ENCODE measurements at places on chromosomes 3 and 15.

DNA sequence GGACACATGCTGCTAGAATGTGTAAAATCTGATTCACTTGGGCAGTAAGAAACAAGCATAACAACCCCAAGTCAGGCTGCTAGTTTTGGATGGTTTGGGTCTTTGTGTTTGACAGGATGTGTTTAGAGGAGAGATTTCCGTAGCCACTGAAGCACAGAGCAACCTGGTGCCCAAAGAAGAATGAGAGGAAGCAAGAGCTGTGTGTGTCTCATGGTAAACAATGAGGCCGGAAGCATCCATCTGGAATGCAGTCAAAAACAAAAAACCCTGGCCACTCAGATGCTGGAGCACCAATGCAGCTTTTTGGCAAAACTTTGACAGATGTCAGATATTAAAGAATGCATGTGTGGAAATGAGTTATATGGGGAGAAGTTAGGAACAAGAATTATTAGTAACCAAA is 39.4 kb upstream of the SNRK start:
- no peak for DNase-seq

GRCh38 chr3:69510481-69511030 is 124.7 kb upstream of the FRMD4B start:
- no peak for DNase-seq

DNA sequence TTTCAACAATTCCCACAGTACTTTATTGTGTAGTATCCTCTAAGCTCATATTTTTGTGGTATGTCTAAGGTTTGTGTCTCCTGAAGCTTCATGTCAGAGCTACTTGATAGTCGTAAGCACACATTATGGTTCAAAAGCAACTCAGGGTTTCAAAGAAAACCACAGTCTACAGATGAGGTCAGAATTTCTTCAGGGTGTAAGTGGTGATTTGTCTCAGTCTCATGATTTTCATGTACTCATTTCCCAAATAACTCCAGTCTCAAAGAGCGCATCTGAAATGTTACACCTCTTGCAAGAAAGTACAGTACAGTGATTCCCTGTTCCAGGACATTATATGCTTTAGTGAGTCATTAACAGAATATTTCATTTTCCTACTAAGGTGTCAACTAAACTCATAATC is 47.5 kb upstream of the SSR3 start:
- DNase-seq, result no peak

DNA sequence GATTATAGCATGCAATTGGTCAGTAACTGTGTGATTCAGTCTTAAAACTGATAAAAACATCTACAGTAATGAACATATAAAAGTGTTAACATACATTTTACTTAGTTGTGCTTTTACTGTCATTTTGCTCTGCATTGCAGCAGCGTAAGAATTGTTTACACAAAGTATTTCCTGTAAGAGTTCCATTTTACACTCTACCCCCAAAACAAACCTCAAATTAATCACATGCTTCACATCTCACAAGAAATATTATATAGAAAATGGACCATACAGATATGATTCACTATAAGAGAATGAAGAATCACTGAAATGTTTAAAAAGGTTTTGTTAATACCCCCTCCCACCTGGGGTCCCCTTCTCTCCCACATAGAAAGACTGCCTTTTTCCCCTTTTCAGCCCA is 225.9 kb upstream of the LRRN1 start:
- DNase-seq, result no peak

GRCh38 chr15:76174654-76175053 is 114.9 kb downstream of the TMEM266 start:
- no peak for DNase-seq

- no peak for DNase-seq
Measured at GRCh38 chr3:24315971-24316370, 178.7 kb downstream of the THRB start.

GRCh38 chr15:58498821-58499580 is 67.2 kb downstream of the LIPC start:
- peak; percentile 10 for DNase-seq

- DNase-seq, result no peak
Measured at GRCh38 chr3:149705416-149705815, 46.9 kb downstream of the COMMD2 start.

DNA sequence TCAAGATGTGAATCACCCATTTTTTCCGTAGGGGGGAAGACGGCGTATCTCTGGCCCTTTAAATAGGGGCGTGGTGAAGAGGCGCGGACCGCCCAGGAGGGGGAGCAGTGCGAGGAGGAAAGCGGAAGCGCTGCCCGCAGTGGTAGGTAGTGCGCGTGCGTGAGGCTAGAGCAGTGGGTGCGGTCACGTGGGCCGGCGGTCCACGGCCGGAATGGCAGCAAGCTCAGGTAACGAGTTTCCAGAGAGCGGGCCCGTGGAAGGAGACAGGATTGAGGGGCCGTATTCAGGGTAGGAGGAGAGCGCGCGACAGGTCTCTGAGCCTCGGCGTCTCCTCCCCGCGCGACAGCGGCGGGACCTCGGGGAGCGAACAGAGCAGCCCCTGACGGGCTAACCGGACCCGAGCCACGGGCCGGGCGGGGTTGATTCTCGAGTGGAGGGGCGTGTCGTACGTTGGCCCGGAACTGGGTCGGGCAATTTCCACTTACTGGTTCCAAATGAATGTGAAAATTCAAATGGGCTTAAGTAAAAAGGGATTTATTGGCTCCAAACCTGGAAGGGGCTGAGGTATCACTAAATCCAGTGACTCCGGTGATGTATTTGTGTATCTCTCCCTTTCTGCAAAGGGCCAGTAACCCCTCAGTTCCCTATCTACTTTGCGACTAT is at the start of gene VPS8:
Gene VPS8, plus strand, starts transcription at position 168 of the 663 bp plus-strand sequence. CDS start 12,467 bp downstream, outside the sequence.
- DNase-seq, result peak; percentile 96

DNA sequence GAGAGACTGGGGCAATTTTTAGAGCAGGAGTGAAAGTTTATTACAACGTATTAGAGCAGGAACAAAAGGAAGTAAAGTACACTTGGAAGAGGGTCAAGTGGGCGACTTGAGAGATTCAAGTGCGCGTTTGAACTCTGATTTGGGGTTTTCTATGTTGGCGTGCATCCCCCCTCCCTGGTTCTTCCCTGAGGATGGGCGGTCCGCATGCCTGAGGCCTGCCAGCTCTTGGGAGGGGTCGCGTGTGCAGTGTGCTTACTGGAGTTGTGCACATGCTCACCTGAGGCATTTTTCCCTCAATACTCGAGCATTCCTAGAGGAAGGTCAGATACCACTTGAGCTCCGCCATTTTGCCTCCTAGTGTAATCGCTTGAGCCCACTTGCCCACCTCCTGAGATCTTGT is 10.4 kb upstream of the CHAC1 start:
- peak; percentile 10 for DNase-seq

DNA sequence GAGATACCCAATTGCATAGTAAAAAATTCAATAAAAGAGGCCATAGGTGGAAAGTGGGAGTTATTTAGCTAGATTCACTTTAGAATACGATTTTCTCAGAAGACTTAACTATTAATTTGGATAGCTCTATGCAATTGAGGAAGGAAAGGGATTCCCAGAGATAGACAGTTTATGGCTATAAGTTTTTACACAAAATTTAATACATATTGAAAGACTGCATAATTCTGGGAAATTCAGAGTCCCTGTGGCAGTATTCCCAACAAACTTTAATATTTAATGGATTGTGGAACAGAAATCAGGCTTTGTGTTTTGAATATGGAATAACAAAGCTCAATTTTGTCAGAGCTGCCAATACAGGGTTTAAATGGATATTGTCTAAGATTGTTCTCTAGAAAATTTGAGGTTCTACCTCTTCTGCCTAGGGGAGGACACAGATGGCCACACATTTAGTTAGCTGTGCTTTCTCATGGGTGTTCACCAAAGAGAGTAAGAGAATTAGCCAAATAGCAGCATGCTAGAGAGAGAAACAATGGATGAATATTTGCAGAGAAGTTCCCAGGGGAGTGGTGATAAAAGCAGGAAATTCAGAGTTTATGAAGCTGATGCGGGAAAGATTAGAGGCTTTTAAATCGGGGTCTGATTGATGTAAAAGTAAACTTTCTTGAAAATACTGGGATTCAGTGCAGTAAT is 8.5 kb downstream of the ISL2 start:
- no peak for DNase-seq

- DNase-seq, result no peak
Measured at GRCh38 chr3:105222568-105223093, 144.1 kb upstream of the ALCAM start.

- no peak for DNase-seq
Measured at GRCh38 chr3:176974279-176974678, 223.0 kb downstream of the TBL1XR1 start.

DNA sequence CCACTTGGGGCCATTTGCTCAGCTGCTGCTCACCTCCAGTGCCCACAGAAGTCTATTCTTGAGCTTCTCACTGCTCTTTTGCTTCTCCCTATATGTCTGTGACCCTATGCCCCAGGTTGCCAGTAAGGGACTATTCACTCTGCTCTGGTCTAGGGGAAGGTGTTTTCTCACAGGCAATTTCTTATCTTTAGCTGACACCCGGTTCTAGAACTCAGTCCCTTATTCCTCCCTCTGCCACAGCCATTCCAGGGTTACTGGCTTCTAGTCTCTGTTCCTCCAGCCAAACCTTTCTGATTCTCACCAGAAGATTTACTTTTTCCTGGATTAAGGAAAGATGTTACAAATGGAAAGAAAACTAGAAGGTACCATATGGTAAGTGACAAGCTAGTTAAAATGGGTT is 574.0 kb downstream of the NTRK3 start:
- DNase-seq, result no peak

GRCh38 chr3:8313560-8314267 is 187.9 kb upstream of the LMCD1 start:
- no peak for DNase-seq

GRCh38 chr15:84791763-84792162 is 25.4 kb upstream of the ALPK3 start:
- DNase-seq, result no peak

DNA sequence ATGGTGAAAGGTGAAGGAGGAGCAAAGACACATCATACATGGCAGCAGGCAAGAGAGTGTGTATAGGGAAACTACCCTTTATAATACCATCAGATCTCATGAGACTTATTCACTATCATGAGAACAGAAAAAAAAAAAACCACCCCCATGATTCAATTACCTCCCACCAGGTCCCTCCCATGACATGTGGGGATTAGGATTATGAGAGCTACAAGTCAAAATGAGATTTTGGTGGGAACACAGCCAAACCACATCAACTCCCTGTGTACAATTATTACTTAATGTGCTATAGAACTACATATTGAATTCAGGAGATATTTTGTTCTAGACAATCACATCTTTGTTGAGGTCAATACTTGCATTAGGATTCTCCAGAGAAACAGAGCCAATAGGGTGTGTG is 313.4 kb downstream of the CNTN6 start:
- no peak for DNase-seq

GRCh38 chr15:41333026-41333562 is 413 bp downstream of the NUSAP1 start:
- DNase-seq, result peak; percentile 40

- DNase-seq, result no peak
Measured at GRCh38 chr3:197336348-197336747, 37.9 kb upstream of the DLG1 start.

DNA sequence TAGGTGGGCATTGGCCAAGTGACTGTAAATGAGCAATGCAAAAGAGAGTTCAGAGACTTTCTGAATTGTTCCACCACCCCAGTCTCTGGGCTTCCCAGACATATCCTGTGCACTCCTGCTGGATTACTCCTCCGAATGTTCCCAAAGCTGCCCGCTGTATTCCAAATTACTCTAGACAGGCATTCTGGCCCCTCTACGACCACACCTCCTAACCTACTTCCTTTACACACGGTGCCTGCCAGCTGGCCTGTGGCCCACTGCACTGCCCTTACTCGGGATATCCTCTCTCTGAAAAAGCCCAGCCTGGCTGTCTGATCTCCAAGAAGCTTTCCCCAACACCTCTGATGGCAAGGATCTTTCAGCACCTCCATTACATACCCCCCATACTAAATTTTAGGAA is 66.6 kb downstream of the DUT start:
- no peak for DNase-seq

GRCh38 chr3:196555295-196555694 is 13.1 kb downstream of the WDR53 start:
- no peak for DNase-seq

GRCh38 chr15:70033109-70033508 is 64.6 kb downstream of the TLE3 start:
- no peak for DNase-seq
